Effector memory CD8-positive, alpha-beta T cell (primary cell): ENCODE measurements at places on chromosomes 2 and 18.

- DNase-seq, result no peak
Observed at GRCh38 chr2:10056439-10056838, 13.1 kb downstream of the KLF11 start.

DNA sequence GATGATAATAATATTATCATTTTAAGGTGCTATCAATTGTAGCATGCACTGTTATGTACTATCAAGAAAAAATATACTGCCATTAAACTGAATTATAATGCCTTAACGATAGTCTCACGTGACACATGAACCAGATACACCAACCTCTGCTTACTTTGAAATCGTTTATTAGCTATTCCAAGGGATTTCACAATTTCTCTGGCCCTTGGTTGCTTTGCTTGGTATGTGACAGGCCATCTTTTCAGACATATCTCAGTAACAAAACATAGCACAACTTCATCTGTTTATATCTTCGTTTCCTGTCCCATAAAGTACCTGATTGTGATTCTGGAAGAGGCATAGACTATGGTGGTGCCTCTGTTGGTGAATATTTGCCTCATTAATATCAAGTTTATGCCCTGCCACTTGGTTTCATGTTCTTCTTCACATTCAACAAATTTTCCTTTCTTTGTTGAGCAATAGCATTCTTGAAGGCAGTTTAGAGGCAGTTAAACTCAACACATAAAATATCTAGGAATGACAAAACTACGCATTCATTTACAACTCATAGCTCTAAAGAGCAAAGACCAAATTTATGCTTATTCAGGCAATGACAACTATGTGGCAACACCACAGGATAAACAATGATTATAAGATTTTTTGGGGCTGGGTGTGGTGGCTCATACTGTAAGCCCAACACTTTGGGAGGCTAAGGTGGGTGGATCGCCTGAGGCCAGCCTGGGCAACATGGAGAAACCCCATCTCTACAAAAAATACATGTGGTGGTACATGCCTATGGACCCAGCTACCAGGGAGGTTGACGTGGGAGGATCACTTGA, 84.3 kb downstream of the MCFD2 start:
- DNase-seq, result no peak

DNA sequence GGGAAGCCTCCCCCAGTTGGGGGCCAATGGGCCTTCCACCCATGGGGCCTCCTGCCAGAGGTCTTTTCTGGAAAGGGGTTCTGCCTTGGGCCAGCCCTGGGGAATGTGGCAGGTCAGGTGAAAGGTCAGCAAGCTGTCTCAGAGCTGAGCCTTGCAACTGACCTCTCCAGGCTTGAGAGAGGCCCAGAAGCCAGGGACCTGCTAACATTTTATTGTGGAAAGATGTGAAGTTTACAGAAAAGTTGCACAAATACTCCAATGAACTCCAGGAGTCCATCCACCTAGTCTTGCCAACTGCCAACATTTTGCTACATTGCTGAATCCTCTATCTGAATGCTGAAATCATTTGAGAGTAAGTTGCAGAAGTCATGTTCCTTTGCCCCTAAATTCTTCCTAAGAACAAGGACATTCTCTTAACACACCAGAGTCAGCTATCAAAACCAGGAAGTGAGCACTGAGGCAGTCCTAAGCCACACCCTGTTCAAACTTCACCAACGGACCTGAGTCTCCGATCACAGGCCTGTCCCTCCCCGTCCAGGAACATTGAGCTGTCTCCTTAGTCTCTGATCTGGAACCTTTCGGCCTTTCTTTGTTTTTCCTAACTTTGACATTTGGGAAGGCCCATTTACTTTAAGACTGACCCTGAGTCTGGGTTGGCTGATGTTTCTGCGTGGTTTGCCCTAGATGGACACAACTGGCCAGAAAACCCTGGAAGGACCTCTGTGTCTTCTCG, 4.0 kb downstream of the SNORC start:
- DNase-seq, result no peak

DNA sequence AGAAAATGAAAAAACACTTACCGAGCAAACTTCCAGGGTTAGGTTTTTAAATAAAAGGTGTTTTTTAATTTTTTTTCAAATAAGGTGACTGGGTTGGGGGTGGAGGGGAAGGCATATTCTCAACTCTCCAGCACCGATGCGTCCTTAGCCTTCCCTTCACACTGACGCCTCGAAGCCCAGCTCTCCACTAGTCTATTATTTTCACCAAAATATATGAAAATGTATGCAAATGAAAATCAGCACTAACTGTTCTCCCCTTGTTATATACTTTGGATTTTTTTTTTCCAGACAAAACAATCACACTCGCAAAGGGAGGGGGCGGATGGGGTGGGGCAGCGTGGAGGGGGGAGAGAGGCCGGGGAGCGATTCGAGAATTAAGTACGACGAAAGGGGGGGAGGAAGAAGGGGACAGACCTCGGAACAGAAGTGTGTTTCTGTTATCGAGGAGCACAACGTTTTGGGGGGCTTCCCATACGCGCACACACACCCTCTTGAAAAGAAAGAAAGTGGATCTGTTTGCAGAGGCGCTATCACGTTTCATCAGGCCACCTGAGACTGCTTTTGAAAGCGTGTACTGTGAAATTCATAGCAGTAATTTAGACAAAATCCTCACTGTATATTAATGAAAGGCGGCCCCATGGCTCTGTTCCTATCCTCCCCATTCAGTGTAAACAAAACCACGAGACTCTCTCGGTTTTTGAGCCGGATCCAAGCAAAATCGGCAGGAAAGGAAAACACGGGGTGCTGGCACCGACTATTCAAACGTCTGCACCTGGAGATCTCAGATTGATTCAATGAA, 2.4 kb upstream of the POU3F3 start:
- DNase-seq, result no peak

DNA sequence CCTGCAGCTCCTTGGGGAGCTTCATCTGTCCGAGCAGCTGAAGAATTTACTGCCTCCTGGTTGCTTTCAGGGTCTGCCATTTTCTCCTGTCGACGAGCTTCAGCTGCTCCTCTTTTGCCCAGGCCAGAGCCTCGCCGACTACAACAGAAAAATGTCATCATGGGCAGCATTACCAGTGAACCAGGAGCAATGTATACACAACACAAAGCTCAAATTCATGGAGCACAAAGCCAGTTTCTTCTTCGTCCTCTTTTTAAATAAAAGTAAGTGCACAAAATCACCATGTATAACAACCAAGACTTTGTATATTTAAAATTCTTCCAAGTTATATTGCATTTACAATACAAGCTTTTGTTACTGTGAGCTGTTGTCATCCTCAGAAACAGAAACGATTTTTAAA, 85.0 kb downstream of the TRIP12 start:
- DNase-seq, result no peak

- no peak for DNase-seq
Observed at GRCh38 chr2:207141386-207141785, 24.4 kb downstream of the KLF7 start.

- DNase-seq, result no peak
Observed at GRCh38 chr2:145383961-145384360, 864.0 kb upstream of the ZEB2 start.

GRCh38 chr2:111982822-111983221, 72.2 kb upstream of the TMEM87B start:
- DNase-seq, result no peak

DNA sequence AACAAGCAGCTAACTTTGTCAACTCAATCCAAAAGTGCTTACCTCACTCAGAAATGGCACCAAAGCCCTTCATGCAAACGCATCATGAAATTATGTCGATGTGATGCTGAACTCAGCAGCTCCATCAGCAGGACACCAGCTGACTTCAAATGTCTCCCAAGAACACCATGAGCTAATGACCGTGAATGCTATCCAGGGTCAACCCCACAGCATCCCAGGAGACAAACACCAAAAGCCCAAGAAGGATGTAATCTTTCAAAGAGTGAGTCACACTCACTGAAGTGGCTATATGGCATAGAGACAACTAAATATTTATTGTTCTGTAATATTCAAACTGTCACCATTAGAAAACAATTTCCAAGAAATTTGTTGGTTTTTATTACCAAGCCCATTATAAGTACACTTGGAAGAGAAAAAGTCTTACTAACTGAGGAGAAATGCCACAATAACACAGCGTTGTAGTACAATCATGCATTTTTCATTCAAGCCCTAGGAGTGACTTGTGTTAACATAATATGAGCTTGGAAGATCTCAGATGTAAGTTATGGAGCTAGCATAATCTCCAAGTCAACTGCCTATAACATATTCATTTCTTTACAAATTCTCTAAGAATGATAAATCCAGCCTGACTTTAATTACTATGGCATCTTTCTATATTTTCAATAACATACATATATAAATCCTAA, 165.0 kb upstream of the CCDC68 start:
- DNase-seq, result no peak
